ENCODE measurements at places on chromosomes 7 and 10. TPM values are rescaled to one million over a fixed set of nuclear protein-coding genes. Genes with fewer than 3 reads are reported as not detected.

The TET1 gene
- 82.5 TPM for total RNA-seq

The LLCFC1 gene
- total RNA-seq: not detected

The CALML5 gene
- total RNA-seq: not detected

The ASZ1 gene
- not detected for total RNA-seq

The TMEM176B gene
- 0.47 TPM for total RNA-seq

The ATOH7 gene
- 1.8 TPM for total RNA-seq

The GDF2 gene
- not detected for total RNA-seq

The CYP3A7 gene
- total RNA-seq: not detected

GRCh38 chr7:18495412-18496340 lies at the start of gene HDAC9:
Gene HDAC9, plus strand, starts transcription at chr7:18495749. Its CDS starts 554 bp downstream, at chr7:18496303.
- H3K4me1 ChIP-seq: peaks cover 25% of the 10 kb centered on the region
- peak; percentile 90 for DNase-seq
- H3K4me3 ChIP-seq: peak within 1 kb of the TSS; percentile 57
- H3K27ac ChIP-seq: peak within 1 kb of the TSS; percentile 72
- no peaks in the 10 kb centered on the region for H3K36me3 ChIP-seq
- H3K27me3 ChIP-seq: no peaks in the 10 kb centered on the region

GRCh38 chr7:153934629-153935028 lies 117.6 kb upstream of the DPP6 start:
- no peak for DNase-seq
- H3K27ac ChIP-seq: no peak overlapping the region
- no peak overlapping the region for H3K4me3 ChIP-seq
- no peaks in the 10 kb centered on the region for H3K4me1 ChIP-seq

GRCh38 chr10:78301891-78302738 lies 268.5 kb downstream of the RPS24 start:
- peak; percentile 41 for DNase-seq
- peak overlapping the region; percentile 58 for H3K4me3 ChIP-seq
- H3K27me3 ChIP-seq: no peaks in the 10 kb centered on the region

GRCh38 chr7:108311446-108312168 lies 144.6 kb downstream of the NRCAM start:
- no peak for DNase-seq
- H3K27me3 ChIP-seq: no peaks in the 10 kb centered on the region
- no peaks in the 10 kb centered on the region for H3K36me3 ChIP-seq
- H3K4me1 ChIP-seq: peaks cover 17% of the 10 kb centered on the region
- no peak overlapping the region for H3K27ac ChIP-seq
- no peak overlapping the region for H3K4me3 ChIP-seq

DNA sequence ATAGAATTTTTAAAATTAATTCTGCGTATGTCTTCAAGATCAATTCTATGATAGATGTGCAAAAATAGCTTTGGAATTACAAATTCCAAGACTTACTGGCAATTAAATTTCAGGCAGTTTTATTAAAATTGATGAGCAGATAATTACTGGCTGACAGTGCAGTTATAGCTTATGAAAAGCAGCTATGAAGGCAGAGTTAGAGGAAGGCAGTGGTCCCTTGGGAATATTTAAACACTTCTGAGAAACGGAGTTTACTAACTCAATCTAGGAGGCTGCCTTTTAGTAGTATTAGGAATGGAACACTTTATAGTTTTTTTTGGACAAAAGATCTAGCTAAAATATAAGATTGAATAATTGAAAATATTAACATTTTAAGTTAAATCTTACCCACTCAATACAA lies 70.8 kb downstream of the CFTR start:
- H3K27me3 ChIP-seq: no peaks in the 10 kb centered on the region
- H3K4me3 ChIP-seq: no peak overlapping the region
- H3K36me3 ChIP-seq: no peaks in the 10 kb centered on the region
- no peak for DNase-seq
- no peaks in the 10 kb centered on the region for H3K4me1 ChIP-seq

GRCh38 chr10:37856881-37857286 lies 526 bp downstream of the ZNF248 start:
- peak; percentile 5 for DNase-seq
- no peaks in the 10 kb centered on the region for H3K36me3 ChIP-seq
- H3K27ac ChIP-seq: no peak overlapping the region
- peaks cover 10% of the 10 kb centered on the region for H3K27me3 ChIP-seq
- peak overlapping the region; percentile 83 for H3K4me3 ChIP-seq

DNA sequence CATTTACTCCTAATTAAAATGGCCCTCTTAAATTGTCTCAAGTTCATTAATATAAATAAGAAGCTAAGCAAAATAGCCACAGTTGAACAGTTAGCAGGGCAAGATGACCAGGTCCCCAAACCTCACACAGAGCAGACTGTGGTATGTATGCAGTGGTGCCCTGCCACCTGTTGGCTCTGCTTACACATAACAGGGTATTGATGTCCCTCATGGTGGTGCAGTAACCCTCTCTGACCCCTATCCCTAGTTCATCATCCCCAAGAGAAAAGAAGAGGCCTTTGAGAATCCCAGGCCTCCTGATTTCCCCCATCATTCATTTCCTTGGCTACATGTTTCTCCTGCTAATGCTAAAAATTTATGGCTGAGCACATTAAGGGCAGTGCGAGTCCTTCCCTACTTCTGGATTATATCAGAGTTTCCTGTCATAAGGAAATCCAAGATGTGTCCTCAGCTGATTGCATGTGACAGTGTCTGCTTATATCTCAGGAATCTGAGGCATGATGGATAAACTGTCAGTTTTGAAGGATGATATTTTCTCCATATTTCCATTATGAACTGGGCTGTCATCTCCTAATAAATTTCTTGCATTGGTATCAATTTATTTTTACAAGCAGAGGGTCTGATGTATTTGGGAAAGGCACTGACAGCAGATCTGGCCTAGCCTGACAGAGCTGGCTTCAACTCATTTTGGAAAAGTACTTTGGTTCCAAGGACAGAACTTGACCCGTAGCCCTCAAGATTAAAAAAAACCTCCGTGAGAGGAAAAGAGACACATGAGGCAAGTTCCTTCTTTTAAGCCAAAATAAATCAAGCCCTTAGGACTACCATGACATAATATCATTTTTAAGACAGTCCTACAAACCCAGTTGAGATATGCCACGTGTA lies 880.6 kb downstream of the LRMDA start:
- no peaks in the 10 kb centered on the region for H3K36me3 ChIP-seq
- no peaks in the 10 kb centered on the region for H3K27me3 ChIP-seq
- H3K4me3 ChIP-seq: no peak overlapping the region
- H3K27ac ChIP-seq: no peak overlapping the region
- peak; percentile 81 for DNase-seq
- H3K4me1 ChIP-seq: peaks cover 7% of the 10 kb centered on the region

DNA sequence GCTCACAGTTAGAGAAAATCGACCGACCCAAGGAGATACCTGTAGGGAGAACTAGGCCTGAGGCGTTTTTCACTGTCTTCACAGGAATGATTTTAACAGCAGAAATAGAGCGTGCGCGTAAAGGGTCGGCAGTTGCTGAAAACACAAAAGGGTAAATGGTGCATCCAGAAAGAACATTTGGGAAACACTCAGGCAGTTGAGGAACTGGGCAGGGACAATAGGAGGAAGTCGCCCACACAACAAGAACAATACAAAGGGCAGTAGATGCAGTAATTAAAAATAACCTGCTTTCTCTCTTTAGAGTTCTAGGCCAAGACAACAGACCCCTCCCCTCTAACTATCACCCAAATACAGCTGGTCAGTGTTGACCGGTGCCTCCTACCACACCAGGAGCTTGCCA lies 126.6 kb downstream of the SORBS1 start:
- no peaks in the 10 kb centered on the region for H3K36me3 ChIP-seq
- DNase-seq: no peak
- peak overlapping the region; percentile 39 for H3K27ac ChIP-seq
- no peaks in the 10 kb centered on the region for H3K27me3 ChIP-seq
- no peaks in the 10 kb centered on the region for H3K4me1 ChIP-seq

GRCh38 chr7:120615703-120616102 lies 242.2 kb downstream of the TSPAN12 start:
- no peak for DNase-seq
- H3K4me1 ChIP-seq: no peaks in the 10 kb centered on the region
- no peaks in the 10 kb centered on the region for H3K36me3 ChIP-seq

DNA sequence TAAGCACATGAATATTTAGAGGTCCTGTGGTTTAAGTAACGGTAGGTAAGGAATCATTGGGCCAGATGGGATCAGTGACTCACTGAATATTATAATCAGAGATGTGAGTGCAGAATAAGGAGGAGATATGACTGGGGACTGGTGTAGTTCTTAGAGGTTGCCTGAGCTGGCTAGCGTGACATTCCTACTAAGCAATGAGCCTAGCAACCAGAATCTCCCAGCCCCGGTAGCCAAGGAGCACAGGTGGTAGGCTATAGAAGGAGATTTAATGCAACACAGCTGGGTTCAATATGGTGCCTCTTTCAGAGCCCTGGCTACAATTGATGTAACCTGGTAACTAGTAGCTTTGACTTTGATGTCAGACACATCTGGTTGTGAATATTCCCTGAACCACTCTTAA lies 641.6 kb downstream of the AUTS2 start:
- no peaks in the 10 kb centered on the region for H3K36me3 ChIP-seq
- peaks cover 19% of the 10 kb centered on the region for H3K4me1 ChIP-seq
- DNase-seq: no peak
- H3K27me3 ChIP-seq: no peaks in the 10 kb centered on the region
- H3K27ac ChIP-seq: no peak overlapping the region
- H3K4me3 ChIP-seq: no peak overlapping the region

DNA sequence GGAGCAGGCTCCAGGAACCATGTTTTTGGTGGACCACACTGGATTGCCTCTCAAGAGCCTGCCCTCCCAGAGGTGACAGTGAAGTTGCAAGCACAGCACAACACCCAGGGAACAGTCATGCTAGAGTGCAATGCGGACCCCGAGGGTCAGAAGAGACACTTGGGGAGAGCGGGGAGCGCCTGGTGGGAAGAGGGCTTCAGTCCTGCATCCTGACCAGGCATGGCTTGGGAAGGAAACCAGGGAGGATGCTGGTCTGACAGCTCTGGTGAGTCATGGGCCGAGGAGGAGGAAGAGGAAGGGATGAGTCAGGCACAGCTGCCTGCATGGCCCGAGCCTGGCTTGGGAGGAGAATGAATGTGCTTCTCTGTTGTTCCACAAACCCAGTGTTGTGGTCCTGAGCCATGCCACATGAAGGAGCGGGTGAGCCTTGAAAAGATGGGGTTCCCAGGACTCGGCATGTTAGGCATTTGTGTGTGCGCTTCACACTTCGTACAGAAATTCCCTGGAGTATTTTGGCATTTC lies 29.5 kb upstream of the ANKRD2 start:
- no peak overlapping the region for H3K27ac ChIP-seq
- DNase-seq: no peak
- H3K36me3 ChIP-seq: no peaks in the 10 kb centered on the region

DNA sequence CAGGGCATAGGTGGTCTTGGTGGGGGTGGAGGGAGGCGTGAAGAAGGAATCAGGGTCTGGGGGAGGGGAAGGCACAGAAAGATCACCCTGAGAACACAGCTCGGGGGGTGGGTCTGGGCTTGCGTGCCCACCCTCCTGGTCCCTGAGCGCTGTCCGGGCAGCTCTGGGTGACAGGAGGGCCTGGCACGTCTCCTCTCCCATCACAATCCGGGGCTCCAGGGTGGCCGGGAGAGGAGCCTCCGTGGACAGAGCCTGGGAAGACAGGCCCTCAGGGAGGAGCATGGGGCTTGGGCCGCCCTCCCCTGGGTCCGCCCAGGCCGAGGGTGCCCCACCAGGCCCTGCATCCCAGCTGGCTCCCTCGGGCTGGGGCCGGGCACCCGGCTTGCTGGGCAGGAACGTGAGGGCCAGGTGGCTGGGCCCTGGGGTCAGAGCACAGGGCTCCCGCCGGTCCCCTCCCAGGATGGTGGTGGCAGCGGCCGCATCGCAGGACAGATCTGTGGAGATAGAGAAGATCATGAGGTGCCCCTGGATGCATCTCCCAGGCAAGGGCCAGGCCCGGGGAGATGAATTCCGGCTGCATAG lies 3.1 kb downstream of the NACAD start:
- no peak overlapping the region for H3K27ac ChIP-seq
- H3K27me3 ChIP-seq: 0 out of 2 replicates have a peak, but pooled peaks cover 6% of the 10 kb centered on the region
- no peak overlapping the region for H3K4me3 ChIP-seq
- DNase-seq: no peak
- H3K4me1 ChIP-seq: no peaks in the 10 kb centered on the region

DNA sequence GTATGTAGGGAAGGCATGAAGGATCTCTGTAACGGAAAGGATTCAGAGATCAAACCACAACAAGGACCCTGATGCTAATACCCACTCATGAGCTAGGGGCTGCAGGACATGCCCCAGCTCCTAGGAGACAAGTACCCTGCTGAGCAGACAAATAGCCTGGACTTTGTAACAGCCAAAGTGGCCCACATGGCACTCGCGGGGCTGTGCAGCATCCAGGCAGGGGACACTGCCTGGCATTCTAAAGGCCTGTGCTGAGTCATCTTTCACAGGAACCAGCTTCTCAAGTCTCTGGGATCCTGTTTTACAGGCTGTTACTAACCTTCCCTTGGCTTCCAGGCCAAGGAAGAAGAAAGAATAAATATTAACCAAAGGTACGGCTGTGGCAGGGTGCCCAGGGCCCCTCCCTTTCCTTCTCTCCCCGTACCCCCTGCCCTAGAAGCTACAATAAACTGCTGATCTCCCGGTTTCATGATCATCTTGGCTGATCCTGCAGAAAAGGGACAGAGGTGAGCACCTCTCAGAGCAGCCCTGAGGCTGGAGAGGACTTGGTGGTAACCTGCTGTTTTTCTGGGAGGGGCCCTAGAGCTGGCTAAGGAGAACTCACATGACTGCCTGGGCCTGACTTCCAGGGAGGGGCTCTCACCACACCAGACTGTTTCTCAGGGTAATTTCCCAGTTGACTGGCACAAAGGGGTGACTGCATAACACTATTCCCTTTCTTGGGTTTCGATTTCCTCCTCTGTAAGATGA lies 4.2 kb upstream of the RPEL1 start:
- H3K27me3 ChIP-seq: no peaks in the 10 kb centered on the region
- H3K4me3 ChIP-seq: no peak overlapping the region
- H3K36me3 ChIP-seq: no peaks in the 10 kb centered on the region
- H3K4me1 ChIP-seq: peaks cover 16% of the 10 kb centered on the region

DNA sequence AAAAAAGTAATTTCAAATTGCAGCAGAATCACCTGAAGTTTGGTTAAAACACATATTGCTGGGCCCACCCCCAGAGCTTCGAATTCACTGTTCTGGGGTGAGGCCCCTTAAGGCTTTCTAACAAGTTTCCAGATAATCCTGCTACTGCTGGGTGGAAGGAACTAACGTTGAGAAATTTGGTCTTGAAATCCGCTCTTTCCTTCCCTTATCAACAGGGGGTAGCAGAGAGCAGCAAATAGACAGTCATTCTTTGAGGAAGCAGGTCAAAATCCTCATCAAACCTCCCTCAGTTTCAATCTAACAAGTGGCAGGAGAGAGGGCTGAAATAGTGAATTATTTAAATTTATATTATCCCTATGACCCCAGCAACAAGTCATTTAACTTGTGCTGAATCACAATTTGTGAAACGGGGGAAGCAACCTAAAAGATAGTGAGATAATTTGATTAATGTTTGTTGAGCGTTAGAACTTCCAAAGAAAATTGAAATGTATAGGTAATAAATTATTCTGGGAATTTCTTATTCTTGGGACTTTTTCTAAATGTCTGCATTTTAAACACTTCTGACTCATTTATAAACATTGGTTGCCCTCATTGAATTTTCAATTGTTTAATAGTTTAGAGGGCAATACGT lies 21.7 kb upstream of the MALSU1 start:
- no peaks in the 10 kb centered on the region for H3K27me3 ChIP-seq
- H3K4me1 ChIP-seq: no peaks in the 10 kb centered on the region
- H3K36me3 ChIP-seq: no peaks in the 10 kb centered on the region
- H3K27ac ChIP-seq: no peak overlapping the region
- H3K4me3 ChIP-seq: no peak overlapping the region

GRCh38 chr7:2566890-2567678 lies 8.3 kb downstream of the IQCE start:
- no peaks in the 10 kb centered on the region for H3K27me3 ChIP-seq
- H3K4me3 ChIP-seq: no peak overlapping the region
- 0 out of 2 replicates have a peak overlapping the region, but pooled peaks have one; percentile 32 for H3K27ac ChIP-seq
- DNase-seq: no peak
- H3K36me3 ChIP-seq: no peaks in the 10 kb centered on the region

Measured in GM23338 (cell line).